ENCODE measurements at places on chromosomes 1 and 21.

DNA sequence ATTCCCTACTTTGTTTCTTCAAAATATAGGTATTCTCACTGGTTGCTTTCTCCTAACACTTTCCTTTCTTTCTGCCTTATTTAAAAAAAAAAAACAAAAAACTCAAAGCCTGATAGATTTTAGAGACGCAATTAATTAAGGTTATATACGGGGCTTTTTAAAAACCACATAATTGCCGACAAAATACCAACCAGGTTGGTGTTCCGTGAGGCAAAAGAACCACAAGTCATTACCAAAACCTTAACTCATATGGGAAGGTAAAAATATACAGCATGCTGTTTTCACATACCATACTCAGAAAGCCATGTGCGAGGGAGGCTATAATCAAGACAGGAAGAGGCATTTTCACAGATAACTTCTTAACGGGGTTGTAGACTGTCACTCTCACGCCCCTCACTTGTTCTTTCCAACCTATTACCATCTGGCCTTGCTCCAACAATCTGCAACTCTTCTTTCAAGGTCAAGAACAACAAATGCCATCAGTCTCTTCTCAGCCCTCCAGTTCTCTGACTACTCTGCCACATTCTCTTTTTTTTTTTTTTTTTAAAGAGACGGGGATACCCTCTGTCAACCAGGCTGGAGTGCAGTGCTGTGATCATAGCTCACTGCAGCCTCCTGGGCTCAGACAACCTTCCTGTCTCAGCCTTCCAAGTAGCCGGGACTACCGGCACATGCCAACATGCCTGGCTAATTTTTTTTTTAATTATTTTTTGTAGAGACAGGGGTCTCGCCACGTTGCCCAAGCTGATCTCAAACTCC lies 102.6 kb downstream of the APP start:
- DNase-seq = no peak

- DNase-seq = no peak
These were observed 10.5 kb downstream of the DNAH14 start for GRCh38 chr1:224939844-224940425.

DNA sequence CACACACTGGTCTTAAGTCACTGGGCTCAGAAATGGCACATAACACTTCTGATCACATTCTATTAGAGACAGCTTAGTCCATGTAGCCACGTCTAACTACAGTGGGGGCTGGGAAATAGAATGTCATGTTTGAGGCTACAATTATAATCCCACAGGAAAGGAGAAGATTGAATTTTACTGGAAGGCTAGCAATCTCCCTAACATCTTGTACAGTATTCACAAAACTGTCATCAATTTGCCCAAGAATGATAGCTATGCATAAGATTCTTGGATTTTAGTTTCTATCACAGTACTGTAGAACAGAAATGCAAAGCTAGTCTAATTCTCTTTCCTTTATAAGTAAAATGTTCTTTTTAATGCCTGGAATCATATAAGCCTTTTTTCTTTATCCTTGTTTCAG lies 12.7 kb upstream of the ZMYM6 start:
- no peak for DNase-seq

DNA sequence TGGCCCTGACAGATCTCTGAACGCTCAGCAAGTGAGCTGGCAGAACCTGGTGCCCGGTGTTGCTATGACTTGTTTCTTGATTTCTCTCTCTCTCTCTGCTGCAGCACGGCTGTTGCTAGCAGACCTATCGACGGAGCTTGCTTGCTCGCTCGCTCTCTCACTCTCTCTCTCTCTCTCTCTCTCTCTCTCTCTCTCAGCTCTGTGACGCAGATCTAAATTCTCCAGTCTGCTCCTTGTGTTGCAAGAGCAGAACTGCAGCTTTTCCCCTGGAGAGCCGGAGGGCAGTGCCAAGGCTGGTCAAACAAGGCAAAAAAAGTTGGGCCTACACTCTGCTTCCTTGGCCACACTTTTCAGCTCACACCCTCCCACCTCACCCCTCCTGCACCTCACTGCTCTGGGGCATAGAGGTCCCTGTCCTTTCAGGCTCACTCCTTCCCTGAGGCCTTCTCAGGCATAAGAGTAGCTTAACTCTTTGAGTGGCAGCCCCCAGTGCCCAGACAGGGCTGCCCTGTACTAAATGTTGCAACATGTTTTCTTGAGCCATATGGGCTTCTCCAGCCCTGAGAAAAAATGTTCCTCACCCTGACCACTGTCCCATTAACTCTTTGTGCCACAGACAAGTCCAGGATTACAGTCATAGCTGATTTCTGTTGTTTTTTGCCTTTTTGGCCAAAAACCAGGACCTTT lies 72.2 kb downstream of the CD46 start:
- peak; percentile 69 for DNase-seq

GRCh38 chr21:25115021-25115420 lies 492.3 kb downstream of the MRPL39 start:
- no peak for DNase-seq

GRCh38 chr1:240027059-240027462 lies 64.6 kb upstream of the FMN2 start:
- no peak for DNase-seq
